Activated CD4-positive, alpha-beta T cell treated with anti-CD3 and anti-CD28 coated beads, Interleukin-2, amount 10 ng/mL, durations not matched to agents 7 days and 5 days (primary cell): ENCODE measurements at places on chromosomes 7 and 10.
A peak's percentile ranks its signal among the peaks of the same experiment; 100 is the strongest.

GRCh38 chr10:61785473-61786105 is 115.9 kb upstream of the ARID5B start:
- DNase-seq = no peak

DNA sequence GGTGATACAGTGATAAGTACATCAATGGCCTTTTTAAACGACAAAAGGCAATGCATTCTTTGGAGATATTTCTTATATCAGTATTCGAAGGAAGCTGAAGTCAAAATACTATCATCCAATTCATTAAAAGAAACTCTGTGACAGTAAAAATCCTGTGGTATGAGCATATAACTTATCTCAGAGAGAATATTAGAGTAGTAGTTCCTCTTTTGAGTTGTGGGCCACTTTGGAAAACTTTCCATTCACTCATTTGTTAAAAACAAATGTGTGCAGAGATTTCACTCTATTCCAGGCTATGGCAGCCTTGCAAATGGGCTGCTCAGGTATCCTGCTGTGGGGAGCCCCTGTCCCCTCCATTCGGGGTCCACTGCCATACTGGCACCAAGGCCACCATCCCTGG is 55.3 kb upstream of the ZNF438 start:
- DNase-seq = no peak

- no peak for DNase-seq
These were observed 10.2 kb downstream of the DNMBP start for GRCh38 chr10:99999319-100000108.

DNA sequence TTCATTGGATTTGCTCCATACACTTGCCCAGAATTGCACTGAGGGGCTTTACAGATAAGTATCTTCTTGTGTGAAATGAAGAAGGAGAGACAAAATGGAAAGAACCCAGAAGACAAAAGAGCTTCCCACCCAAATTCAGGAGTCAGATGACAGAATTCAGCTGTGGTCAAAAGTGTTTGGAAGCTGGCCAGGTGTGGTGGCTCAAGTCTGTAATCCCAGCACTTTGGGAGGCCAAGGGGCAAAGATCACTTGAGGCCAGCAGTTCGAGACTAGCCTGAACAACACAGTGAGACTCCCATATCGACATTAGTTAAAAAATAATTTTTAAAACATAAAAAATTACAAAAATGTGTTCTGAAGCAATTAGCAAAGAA is 27.1 kb downstream of the DUSP5 start:
- DNase-seq = no peak

- peak; percentile 71 for DNase-seq
These were observed 47.3 kb downstream of the LRRN3 start for GRCh38 chr7:111138193-111138569.

DNA sequence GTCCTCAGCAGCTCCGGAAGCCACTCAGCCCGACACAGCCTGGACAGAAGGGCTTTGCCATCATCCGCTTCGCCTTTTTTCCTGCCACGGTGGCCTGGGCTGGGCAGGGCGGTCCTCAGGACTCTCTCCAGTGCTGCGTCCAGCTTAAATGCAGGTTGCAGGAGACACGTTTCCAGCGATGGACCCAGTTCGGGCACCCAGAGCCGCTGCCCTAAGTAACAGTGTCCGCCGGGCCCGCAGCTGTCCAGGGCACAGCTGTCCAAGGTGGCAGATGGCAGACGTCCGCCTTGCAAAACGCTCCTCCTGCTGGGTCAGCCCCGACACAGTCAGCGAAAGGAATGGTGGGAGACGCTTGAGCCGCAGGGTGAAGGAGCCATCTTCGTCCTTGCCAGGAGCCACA is 37.0 kb upstream of the FOXL3 start:
- no peak for DNase-seq

DNA sequence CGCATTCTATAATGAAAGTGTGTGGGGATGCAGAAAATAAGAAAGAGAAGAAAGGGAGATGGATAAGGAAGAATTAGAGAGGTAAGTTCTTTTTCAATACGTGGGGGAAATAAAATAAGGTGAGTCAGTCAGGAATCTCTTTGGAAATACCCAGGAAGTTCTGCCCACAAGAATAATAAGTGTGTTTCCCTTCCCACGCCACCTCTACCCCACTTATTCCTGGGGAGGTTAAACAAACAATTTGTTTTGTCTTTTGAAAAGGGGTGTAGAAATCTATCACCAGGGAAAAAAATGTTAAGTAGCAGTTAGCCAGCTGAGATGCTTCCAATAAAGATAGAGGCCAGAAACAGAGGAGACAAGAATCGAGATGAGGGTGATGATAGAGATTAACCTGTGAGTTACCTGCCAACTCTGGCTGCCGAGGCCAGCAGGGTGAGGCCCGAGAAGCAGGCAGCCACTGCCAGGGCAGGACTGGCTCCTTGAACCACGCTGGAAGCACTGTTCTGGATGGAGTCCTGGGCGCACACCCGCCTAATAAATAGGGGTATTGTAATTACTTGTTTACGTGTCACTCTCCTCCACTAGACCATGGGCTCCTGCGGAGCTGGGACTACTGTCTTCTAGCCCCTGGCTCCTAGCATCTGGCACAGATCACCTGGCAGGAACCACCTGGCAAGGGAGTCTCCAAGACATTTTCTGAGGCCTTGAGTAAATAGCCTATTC is 191.3 kb downstream of the FGFR2 start:
- DNase-seq = no peak

DNA sequence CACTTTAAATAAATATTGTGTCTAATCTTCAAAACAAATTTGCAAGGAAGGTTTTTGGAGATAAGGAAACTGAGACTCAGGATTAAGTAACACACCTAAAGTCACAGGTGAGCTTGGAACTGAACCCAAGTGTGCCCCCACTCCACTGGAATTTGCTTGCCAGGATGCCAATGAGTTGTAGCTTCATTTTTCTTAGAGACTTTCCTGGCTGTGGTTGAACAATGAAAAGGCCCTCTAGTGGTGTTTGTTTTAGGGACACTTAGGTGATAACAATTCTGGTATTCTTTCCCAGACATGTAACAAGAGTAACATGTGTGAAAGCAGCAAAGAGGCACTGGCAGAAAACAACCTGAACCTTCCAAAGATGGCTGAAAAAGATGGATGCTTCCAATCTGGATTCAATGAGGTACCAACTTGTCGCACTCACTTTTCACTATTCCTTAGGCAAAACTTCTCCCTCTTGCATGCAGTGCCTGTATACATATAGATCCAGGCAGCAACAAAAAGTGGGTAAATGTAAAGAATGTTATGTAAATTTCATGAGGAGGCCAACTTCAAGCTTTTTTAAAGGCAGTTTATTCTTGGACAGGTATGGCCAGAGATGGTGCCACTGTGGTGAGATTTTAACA is 1.5 kb downstream of the IL6 start:
- peak; percentile 37 for DNase-seq

- no peak for DNase-seq
These were observed 45.6 kb upstream of the CFAP46 start for GRCh38 chr10:132987671-132988571.

- no peak for DNase-seq
These were observed 32.1 kb upstream of the TFEC start for GRCh38 chr7:116062666-116063065.

DNA sequence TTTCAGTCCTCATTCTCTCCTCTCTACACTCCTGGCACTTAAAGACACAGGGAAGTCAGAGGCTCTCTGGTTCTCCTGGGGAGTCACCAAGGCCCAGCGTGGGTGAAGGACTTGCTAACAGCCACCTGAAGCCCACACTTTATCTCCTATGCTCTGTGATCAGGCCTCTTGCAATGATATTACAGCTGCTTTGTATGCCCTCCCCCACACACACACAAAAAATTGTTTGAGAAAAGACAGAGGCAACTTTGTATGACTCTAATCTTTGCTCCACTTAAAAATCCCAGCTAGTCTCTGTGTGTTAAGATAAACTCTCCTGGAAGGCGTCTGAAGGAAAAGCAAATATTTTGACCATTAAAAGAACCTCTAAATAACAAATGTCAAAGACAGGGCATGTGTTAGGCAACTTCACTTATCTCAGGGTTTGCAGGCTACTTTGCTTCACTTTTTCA is 507.2 kb downstream of the TNS3 start:
- DNase-seq = no peak

GRCh38 chr10:60351191-60351853 is 38.4 kb downstream of the ANK3 start:
- DNase-seq = no peak

DNA sequence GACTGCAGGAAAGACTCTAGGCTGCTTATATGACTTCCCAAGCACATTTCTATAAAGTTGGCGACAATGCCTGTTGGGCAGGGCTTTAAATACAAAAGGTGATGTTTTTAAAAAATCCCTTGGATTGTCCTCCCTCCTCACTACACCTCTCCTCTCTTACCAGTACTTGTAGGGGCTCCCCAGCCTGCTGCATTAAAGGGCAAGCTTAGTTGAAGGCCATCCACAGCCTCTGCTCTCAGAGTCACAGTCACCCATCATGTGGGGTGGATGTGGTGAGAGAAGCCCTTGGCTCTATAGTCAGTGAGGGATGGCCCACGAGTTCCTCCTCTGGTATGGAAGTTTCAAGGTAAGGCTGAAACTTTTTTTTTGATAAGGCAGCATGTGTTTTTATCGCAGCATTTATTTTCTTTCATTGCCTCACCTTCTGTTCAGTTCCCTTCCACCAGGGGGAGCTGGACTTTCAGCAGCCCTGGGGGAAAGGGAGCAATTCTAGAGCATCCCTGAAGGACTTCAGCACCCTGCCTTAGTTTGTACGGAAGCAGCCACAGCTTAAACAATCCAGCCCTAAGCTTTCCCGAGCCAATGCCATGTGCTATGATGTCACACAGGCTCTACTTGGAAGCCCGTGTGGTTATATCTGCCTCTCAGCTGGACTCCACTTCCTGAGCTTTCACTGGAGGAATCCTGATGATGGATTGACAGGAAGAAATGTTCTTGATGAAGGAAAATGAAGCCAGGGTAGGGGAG is 131.9 kb downstream of the CALCR start:
- DNase-seq = peak; percentile 40

- DNase-seq = no peak
These were observed 28.1 kb upstream of the FAM20C start for GRCh38 chr7:163971-164881.

DNA sequence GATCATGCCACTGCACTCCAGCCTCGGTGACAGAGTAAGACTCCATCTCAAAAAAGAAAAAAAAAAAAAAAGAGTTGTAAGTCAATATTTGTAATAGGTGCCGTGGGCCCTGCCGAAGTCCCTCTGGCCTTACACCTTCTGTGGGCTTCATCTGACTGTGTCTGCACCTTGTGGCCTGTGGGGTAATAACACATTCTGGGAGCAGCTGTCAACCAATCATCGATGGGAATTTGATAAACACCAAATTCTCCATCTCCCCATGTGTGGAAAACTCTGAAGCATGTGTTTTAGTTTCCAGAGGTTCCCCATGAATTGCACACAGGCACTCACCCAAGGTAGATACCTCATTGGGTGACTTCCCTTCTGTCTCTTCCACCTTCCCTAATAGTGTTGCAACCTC is 10.8 kb downstream of the ZNF394 start:
- no peak for DNase-seq
